ENCODE measurements at places on chromosomes 16 and 17.
A peak's percentile ranks its signal among the peaks of the same experiment; 100 is the strongest.

DNA sequence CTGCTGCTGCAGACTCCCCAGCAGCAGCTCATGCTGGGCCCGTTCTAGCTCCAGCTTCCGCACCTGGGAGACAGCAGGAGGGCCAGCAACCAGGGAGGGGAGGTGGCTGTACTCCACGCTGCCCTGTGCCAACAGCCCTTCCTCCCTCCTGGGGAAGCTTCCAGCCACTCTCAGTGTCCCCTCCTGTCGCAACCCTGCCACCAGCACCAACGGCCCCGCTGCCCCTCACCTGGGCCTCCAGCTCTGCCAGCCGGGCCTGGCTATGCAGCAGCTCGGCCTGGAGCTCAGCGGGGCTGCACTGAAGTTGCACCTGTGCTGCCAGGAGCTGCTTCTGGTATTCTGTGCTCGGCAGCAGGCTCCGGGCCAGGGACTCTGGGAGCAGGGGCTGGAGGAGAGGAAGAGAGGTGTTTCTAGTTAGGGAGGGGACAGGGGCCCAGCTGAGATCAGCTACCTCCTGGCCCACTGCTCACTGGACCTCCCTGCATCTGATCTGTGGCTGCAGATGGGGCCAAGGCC, 15.4 kb upstream of the MRPL38 start:
- DNase-seq = peak; percentile 94

DNA sequence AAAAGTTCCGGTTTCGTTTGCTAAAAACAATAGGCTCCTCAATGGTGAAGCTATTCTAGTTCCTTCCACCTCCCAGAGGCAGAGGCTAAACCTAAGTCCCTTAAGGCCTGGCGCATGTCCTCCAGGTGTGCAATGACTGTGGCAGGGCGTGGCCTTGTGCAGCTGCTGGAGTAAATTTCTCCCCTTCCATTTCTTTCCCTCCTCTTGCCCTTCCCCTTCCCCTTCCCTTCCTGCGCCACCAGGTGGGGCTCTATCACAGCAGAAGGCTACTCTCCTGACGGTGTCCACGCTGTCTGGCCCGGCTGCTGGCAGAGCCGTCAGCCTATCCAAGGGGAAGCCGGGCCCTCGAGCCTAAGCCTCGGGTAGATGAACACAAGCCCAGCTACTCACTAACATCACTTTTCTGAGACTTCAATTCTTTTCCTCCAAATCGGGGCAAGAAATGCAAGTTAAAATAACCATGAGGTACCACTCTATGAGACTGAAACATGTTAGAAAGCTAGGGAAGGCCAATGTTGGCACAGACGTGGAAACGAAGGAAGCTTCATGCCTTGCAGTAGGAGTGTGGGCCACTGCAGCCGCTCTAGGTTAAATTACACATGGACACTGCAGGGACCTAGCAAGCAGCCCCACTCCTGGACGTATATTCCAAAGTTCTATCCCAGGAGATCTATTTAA, 34.4 kb downstream of the C16orf78 start:
- DNase-seq = peak; percentile 16

GRCh38 chr17:76554131-76554530, 14.3 kb downstream of the PRCD start:
- no peak for DNase-seq

DNA sequence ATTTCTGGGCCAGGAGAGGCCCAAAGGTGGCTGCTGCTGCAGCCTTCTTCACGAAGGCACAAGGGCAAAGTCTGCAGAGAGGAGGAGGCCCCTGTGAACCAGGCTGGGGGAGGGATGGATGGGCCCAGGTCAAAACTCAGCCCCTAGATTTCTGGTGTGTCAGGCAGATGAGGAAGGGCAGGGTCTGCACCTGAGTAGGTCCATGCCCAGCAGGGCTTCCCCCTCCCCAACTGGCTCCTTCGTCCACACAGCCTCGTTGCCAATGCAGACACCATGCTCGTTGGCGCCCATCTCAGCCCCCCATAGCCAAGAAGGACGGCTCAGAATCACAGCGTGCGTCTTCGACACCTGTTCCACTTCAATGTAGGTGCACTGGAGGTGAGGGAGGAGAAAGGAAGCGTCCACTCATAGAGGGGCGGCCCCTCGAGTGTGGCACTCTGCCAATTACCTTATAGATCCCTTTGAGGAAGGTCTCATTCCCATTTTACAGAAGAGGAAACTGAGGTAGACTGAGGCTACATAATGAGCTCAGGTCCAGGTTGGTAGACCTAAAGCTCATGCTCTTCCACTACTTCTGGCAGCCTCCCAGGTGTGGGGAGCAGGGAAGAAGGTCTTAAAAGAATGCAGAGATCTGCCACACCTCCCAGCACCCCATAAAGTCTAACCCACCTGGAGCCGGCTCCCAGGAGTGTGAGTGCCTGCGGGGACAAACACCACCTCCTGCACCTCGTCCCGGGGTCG, 902 bp downstream of the SCRN2 start:
- no peak for DNase-seq

DNA sequence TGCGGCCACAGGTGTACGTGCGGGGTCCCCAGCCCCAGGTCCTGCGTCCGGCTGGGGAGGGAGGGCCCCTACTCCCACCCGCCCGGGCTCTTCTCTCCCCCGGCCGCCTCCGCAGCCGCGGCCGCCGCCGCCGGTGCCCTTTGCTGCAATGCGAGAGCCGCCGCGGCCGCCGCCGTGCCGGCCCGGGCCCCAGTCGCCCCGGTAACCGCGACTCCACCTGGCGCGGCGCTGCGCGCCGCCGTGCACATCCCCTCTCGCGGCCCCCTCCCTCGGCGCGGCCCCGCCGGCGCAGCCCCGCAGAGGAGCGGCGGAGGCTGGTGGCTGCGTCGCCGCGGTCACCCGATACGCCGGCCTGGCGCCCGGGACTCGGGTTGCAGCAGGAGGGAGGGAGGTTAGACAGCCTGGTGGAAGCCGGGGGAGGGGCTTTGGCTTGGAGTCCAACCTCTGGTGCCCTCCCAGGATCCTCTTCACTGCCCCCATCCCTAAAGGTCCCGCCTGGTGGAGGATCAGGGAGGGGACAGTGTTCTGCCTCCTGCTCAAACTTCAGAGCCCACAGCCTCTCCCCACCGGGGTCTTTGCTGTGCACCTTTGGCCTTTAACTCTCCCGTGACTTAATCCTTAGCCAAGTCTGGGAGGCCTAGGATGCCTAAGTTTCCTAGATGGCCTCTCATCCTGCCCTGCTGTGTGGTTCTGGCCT, 32.9 kb downstream of the SRCIN1 start:
- peak; percentile 72 for DNase-seq
